ENCODE measurements at places on chromosomes 1 and 21.

DNA sequence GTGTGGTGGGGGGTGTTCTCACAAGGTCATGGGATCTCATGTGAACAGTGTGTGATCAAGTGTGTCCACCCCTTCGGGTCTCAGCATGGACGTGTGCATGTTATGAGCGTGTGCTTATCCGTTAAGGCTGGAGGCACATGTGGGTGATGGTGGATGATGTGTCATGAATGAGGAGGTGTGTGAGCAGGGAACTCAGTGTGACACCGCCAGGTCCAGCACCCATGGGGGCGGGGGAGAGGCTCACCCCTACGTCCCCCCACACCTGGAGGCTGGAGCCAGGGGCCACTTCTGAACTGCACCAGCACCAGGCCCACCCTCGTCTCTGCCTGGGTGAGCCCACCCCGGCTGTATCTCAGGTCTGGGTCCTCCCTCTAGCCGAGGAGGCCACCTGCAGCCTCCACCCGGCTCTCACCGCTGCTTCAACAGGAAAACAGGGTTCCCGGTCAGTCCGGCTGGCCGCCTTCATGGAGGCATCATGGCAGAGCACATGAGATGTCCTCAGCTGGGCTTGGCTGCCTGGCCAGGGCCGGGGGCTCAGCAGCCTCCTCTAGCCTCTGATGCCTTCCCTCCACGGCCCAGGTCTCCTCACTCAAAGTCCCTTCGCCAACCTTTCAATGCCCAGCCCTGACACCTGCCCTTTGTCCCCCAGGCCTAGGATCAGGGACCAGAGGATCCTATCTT, 34.2 kb upstream of the C1QA start:
- DNase-seq: no peak

GRCh38 chr1:155052439-155053395, 1.6 kb downstream of the ADAM15 start:
- DNase-seq: no peak

DNA sequence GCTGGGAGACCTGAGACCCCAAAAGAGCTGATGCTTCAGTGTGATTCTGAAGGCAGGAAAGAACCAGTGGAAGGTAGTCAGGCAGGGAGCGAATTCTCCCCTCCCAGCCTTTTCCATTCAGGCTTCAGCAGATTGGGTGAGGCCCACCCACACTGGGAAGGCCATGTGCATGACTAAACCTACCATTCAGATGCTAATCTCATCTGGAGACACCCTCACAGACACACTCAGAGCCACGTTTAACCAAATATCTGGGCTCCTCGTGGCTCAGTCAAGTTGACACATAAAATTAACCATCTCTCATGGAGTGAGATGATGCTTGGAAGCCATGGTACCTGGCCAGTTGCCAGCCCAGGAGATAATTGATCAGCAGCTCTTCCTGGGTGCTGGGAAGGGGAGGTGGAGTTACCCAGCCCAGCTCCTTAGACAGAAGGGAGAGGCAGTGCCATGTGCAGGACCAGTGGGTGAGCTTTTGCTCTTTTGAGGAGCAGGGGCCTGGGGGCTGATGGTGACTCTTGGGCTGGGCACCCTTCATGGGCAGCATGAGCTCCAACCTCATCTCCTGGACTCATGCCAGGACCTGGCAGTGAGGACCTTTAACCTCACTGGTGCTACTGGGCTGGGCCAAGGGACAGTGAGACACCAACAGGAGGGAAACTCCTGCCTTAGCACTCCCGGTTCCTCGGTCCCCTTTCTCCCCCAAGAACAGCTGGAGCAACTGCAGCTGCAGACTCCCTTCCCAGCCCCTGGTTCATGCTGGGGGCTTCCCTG, 89.0 kb upstream of the ACTL8 start:
- DNase-seq: no peak

DNA sequence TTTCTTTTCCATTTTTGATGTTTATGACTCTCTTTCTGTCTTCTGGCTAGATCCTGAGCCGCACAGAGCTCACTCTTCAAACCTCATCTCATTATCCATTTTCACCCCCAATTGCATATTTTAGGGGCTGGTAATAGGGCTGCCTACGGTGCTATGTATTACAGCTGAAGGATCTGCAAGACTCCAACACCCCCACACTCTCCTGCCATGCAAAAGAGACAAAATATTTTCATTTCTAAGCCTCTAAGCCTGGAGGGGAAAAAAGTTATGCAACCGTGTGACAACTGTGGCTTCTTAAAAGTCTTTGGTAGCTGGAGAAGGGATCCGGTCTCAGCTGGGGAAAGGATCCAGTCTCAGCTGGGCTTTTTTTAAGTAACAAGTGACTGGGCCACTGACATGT, 311.6 kb downstream of the NPHP4 start:
- no peak for DNase-seq

DNA sequence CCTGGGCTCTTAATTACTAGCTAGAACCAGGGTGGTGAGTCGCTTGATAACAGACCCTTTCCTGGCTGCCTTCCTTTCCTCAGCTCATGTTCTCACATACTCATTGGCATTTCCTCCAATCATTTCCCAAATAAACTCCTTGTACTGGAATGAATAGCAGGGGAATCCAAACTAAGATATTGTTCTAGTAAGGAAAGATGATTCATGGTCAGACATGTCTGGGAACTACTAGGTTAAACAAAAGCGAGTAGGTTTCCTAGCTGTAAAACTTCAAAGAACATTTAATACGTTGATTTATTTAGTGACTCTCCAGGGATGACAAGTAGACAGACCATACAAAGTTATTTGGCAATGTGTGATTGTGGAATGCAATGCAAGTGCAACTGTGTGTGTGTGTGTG, 121.2 kb upstream of the KCNJ6 start:
- DNase-seq: no peak

- DNase-seq: no peak
These were observed 613.5 kb downstream of the MATN1 start for GRCh38 chr1:30109853-30110252.

DNA sequence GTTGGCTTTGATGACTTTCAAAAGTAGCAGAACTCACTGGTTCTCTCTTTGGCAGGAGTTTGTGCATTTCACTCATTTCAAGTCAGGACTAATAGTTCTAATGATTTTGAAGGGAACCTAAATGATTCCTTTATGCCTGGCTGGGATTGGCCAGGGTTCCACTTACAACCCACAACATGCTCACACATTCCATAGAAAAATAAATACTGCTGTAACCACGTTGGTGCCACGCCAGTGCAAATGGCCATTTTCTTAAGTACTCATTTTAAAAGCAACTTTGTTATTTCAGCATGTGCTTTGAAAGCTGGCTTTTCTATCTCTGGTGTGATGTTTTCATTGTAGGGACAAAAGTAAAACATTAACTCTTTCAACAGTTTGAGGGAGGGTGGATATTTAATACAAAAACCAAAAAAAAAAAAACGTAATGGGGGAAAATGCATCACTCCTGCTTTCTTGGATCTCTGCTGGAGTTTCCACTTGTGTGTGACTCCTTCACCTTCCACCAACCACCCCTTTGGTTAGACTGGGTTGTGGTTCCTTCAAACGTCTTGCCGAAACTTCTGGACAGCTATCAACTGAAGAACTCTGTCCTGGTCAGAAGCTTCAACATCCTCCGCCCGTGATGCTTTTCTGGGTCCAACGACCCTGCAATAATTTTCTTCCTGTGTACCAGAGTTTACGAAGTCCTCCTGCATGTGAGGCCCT, 300.4 kb upstream of the RUNX1 start:
- no peak for DNase-seq

DNA sequence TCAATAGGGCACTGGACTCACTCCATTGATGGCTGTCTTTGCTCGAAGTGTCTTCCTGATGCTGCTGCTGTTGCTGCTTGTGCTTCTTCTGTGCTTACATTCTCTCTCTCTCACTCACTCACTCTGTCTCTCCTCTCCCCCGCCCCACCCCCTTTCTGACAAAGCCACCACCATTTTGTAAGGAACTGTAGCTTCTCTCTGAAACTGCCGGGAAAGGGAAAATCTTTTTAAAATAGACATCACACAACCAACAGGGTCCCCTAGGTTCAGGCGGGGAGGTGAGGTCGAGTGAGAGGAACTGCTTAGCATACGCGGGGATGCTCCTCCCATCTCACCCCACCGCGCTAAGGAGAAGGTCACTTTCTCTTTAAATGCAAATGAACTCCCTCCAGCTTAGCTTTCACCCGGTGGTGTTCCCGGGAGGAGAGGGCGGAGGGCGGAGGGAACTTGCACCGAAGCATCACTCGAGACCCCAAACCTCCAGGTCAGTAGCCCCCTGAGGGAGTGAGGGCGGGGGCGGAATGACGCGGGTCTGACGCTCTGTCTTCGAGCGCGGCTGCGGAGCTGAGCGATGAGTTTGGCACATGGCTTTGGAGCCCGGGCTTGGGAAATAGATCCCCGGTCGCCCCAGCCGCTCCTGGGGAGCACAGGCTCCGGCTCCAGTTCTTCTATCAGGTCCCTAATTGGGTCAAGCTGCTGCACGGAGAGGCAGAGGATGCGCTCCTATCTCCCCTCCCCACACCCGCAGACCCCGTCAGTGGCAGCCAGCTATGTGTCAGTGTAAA, at the start of gene CCDC28B:
Gene CCDC28B (plus strand): TSS at position 370 of the 785 bp plus-strand sequence. CDS start 1,341 bp downstream, outside the sequence.
- DNase-seq: peak; percentile 30

- no peak for DNase-seq
These were observed 1136.4 kb downstream of the MRPL39 start for GRCh38 chr21:24470852-24471251.

GRCh38 chr1:176878750-176879536, 285.6 kb downstream of the ASTN1 start:
- DNase-seq: no peak

DNA sequence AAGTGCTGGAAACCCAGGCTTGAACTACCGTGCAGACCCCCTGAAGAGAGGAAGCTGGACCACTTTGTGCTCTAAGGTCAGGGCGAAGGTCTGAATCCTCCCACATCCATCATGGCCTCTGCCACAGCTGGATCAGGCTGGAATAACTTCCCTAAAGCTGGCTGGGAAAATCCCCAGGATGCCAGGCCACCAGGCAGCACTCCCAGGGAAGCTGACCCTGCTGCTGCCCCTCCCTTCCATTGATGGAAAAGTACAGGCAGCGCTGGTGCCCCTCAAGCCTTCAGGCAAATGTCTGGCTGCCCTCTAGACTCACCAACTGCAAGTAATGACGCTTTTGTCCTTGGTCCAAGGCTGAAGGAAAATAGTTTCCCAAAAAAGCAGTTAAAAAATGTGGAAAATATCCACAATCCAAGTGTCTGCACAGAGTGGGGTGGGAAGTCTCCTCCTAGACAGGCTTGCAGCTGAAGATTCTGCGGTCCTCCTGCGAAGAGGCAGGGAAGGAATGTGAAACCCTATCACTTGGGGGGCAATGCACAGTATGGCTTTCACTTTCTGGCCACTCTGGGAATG, 39.9 kb upstream of the TSPAN2 start:
- DNase-seq: no peak

- peak; percentile 75 for DNase-seq
These were observed 29.9 kb upstream of the RPTN start for GRCh38 chr1:152188673-152189591.

DNA sequence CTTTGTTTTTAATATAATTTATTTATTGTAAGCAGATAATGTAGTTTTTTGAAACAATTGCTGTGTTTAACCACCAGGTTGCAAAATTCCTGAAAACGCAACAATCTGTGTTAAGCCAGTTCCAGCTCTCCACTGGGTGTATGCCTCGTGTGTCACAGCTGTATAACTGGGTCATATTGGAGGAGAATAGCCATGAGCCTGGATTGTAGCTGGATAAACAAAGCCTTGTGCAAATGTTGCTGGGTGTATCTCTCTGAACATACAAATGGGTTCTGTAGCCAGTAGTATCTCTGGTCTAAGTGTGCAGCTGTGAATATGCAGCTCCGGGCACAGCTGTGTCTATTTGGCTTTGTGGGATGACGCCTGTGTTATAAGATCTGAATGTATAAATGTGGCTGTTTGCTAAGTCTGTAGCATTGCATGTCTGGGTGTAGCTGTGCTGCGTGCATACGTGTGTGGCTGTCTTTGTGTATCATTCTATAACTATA, 2.8 kb downstream of the TCEA3 start:
- no peak for DNase-seq
